ENCODE measurements at places on chromosomes 7 and 10. TPM values are rescaled to one million over a fixed set of nuclear protein-coding genes. Genes with fewer than 3 reads are reported as not detected.
A peak's percentile ranks its signal among the peaks of the same experiment; 100 is the strongest.

DNA sequence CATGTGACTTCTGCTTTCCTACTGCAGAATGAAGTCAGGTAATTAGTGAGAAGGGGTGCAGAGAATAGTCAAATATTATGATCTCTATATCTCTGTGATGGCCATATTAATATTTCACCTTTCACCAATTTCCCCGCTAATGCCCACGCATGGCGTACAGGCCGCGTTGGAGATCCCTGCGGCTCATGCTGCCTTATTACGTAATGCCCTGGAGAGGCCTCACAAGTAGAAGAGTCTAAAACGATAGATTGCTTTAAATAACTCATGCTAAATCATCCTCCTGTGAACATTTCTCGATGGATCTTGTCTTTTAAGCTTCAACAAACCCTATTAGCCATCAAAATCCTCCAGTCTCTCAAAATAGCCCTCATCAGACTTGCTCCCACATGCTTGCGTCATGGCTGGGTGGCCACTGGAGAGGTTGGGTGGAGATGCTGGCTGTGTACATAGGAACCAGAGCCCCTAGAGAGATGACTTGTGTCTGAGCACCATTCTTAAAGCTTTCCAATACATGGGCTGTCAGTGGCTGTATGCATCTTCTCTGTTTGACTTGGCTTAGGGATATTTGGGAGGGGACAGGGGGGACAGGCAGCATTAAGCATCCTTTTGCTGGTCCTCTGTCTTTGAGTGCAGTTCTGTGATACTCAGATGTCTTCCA lies 79.5 kb upstream of the INSYN2A start:
- H3K4me3 ChIP-seq: no peak overlapping the region
- no peaks in the 10 kb centered on the region for H3K27me3 ChIP-seq
- H3K36me3 ChIP-seq: peaks cover 21% of the 10 kb centered on the region

Gene CTTNBP2
- total RNA-seq: 10.8 TPM

DNA sequence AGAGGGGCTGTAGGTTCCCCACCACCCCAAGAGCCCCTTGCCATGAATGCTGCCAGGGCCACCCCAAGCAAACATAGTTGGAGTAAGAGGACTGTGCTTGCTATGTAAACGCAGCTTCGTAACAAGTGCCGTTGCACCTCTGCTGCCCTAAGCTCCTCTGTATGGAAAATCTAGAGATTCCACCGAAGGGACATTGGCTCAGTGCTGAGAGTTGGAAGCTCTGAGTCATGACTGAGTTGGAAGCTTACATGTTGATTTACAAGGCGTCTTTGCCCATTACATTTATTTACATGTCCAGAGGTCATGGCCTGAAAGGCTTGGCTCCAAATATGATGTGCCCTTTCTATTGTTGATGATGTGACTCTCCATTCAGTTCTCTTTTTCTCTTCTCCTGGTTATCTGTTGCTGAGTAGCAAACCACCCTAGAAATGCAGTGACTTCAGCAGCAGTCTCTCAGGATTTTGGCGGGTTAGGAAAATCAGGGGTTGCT lies 233.1 kb upstream of the TCF7L2 start:
- H3K27ac ChIP-seq: no peak overlapping the region
- no peak overlapping the region for H3K4me3 ChIP-seq
- H3K36me3 ChIP-seq: peaks cover 5% of the 10 kb centered on the region
- DNase-seq: no peak
- H3K4me1 ChIP-seq: peaks cover 17% of the 10 kb centered on the region

Gene JCAD
- 20.4 TPM for total RNA-seq

Gene PCGF5
- 13.6 TPM for total RNA-seq

Gene PRKG1
- 37.0 TPM for total RNA-seq

DNA sequence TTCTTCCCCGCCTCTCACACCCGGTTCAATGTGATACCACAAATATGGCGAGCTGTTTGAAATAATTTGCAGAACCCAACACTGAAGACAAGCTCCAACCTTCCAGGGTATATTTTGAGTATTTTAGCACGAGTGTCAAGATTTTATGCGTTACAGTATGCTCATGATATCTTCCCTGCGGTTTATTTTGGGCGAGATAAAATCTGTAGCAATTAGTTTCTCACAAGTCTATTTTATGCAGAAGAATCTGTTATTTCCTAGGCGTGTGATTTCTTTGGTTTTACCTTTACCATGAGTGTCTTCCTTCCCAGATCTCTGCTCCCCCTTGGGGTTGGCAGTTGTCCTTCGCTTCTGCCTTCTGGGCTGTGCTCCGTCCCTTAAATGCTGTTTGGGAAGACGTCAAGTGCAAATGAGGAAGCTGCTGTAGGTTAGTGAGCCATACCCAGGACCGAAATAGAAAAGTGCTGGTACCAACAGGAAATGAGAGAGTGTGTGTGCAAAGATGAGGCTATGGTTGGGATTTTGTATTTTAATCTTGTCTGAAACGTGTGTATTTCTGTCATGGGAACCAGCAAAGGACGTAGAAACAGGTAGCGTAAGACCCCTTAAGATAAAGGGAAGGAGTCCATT lies 299.8 kb downstream of the KLF6 start:
- no peak overlapping the region for H3K4me3 ChIP-seq
- H3K36me3 ChIP-seq: no peaks in the 10 kb centered on the region
- DNase-seq: no peak
- peaks cover 60% of the 10 kb centered on the region for H3K4me1 ChIP-seq
- H3K27me3 ChIP-seq: no peaks in the 10 kb centered on the region

Gene SPDYE1
- not detected for total RNA-seq

- no peak overlapping the region for H3K27ac ChIP-seq
- no peaks in the 10 kb centered on the region for H3K4me1 ChIP-seq
- no peaks in the 10 kb centered on the region for H3K36me3 ChIP-seq
- peaks cover 15% of the 10 kb centered on the region for H3K27me3 ChIP-seq
These were observed 1.9 kb downstream of the SFTPD start for GRCh38 chr10:79947083-79947415.

DNA sequence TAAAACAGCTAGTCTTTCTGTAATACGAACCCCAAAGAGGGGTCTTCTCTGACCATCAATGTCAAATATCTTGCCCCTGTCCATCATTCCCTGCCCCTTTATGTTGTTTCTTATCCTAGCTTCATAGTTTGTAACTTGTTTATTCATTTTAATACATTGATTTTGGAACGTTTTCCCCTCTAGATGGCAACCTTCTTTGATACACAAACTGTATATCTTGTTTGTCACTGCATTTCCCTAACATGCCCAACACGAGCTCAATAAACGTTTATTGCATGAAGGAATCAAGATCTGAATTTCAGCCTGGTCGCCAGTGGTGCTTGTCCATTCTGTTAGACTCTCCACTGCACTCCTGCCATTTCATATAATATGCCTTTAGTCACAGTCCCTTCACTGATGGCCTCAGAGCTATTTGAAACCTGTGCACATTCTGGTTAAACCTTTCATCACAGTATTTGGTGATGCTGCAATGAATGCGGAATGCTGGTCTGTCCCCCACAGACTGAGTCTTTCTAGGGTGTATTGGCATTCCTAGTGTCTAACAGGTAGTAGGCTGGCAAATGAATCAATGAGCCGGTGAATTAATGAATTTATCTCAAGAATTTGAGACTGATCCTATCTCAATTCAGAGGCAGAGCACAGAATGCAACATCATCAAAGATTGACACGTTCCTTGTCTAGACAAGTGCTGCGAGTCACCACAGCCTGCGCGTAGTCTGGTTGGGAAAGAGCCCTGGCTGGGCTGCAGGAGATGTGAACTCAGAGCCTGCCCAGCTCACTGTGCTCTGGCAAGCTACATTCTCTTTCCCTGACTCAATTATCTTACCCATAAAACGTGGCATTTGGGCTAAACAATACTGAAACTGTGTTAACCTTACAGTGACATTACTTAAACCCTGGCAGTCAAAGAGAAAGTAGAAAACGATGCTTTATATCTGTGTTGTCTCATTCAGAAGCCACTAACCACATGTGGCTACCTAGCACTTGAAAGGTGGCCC lies 55.2 kb upstream of the FRMD4A start:
- H3K4me1 ChIP-seq: no peaks in the 10 kb centered on the region
- no peak for DNase-seq
- no peaks in the 10 kb centered on the region for H3K36me3 ChIP-seq
- H3K4me3 ChIP-seq: no peak overlapping the region
- no peak overlapping the region for H3K27ac ChIP-seq
- no peaks in the 10 kb centered on the region for H3K27me3 ChIP-seq

GRCh38 chr10:103493916-103494877 lies 692 bp downstream of the NEURL1 start:
- no peaks in the 10 kb centered on the region for H3K36me3 ChIP-seq
- peaks cover 25% of the 10 kb centered on the region for H3K4me1 ChIP-seq
- H3K4me3 ChIP-seq: peak overlapping the region; percentile 68

DNA sequence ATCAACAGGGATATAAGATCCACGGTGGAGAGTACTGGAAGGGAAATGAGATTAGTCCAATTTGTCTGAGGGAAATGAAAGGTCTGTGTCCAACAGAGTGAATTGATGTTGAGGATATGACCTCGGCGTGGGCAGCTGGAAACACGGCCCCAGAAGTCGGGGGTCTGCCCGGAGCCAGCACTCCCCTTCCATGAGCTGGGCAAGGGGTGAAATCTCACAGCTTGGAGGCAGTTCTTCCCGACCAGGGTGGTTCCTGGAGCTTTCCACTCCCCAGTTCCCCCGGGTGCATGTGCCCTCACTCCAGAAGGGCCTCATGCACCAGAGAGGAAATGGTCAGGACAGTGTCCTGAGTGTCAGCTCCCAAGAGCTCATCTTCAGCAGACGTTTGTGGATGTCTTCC lies 264.7 kb upstream of the PPP2R2D start:
- DNase-seq: no peak
- H3K36me3 ChIP-seq: no peaks in the 10 kb centered on the region
- H3K27me3 ChIP-seq: peaks cover 12% of the 10 kb centered on the region
- H3K4me1 ChIP-seq: no peaks in the 10 kb centered on the region
- H3K4me3 ChIP-seq: no peak overlapping the region

GRCh38 chr7:15376600-15376999 lies 185.2 kb downstream of the AGMO start:
- no peak overlapping the region for H3K27ac ChIP-seq
- H3K4me3 ChIP-seq: no peak overlapping the region
- no peaks in the 10 kb centered on the region for H3K36me3 ChIP-seq
- no peaks in the 10 kb centered on the region for H3K27me3 ChIP-seq
- H3K4me1 ChIP-seq: no peaks in the 10 kb centered on the region
- DNase-seq: no peak

Gene VPS26A
- total RNA-seq: 44.6 TPM

- peaks cover 39% of the 10 kb centered on the region for H3K27me3 ChIP-seq
- no peak overlapping the region for H3K4me3 ChIP-seq
These were observed 104.5 kb upstream of the ZPBP start for GRCh38 chr7:50197549-50197948.

GRCh38 chr10:35705051-35705450 lies 63.0 kb upstream of the FZD8 start:
- H3K27me3 ChIP-seq: peaks cover 10% of the 10 kb centered on the region
- H3K36me3 ChIP-seq: no peaks in the 10 kb centered on the region
- no peak for DNase-seq
- no peaks in the 10 kb centered on the region for H3K4me1 ChIP-seq
- H3K4me3 ChIP-seq: no peak overlapping the region

DNA sequence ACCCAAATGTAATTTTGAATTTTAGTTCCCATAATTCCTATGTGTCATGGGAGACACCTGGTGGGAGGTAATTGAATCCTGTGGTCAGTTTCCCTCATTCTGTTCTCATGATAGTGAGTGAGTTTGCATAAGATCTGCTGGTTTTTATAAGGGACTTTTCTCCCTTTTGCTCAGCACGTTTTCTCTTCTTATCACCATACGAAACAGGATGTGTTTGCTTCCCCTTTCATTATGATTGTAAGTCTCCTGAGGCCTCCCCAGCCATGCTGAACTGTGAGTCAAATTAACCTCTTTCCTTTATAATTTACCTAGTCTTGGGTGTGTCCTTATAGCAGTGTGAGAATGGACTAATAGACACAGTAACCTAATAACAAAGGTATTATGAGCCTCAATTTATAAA lies 36.1 kb upstream of the ZNF736 start:
- no peak overlapping the region for H3K4me3 ChIP-seq
- H3K27me3 ChIP-seq: no peaks in the 10 kb centered on the region
- no peak overlapping the region for H3K27ac ChIP-seq

Gene NODAL
- not detected for total RNA-seq

DNA sequence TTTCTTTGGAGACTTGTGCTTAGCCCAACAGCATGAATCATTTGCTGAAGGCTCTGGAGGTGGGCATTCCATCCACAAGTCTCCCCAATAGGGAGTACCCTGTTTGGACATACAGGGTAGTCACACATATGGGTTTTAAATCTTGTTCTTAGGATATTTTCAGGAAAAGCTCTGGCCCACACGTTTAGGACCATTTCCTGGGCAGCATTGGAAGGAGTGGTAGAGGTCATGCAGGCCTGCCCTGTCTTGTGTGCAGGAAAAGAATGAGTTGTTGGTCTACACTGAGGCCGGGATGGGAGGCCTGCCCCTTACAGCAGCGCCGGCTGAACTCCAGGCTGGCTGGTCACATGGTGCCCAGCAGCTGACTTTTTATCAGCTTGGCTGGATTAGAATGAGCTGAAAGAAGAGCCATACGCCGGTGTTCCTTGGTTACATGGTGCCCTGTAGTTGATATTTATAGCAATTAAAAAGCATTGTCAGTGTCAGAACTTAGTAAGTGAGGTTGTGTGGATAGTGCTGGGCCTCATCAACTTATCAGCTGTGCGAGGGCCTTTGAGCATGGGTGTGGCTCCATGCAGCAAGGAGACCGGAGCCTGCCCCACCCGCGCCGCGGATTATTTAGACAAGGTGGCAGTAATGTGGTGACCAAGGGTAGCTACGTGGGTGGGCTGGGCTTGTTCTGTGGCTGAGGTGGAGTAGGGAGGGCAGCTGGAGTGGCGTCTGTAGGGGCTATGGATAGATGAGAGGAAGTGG lies 28.6 kb downstream of the OGDH start:
- H3K27me3 ChIP-seq: no peaks in the 10 kb centered on the region
- H3K4me1 ChIP-seq: peaks cover 25% of the 10 kb centered on the region
- no peak for DNase-seq
- no peak overlapping the region for H3K27ac ChIP-seq
- H3K36me3 ChIP-seq: peaks cover 6% of the 10 kb centered on the region

DNA sequence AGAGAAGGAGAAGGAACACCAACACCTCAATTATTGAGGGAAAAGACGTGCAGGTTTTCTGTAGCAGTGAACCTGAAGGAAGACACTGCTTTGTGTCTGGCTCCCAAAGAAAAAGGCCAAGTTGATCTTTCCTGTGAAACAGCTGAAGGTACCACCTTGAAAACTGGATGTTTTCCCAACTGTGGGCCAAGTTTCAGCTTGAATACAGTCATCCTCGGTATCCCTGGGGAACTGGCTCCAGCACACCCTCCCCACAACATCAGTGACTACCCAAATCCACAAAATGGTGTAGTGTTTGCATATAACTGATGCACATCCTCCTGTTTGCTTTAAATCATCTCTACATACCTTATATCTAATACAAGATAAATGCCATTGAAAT lies 297.0 kb upstream of the PITRM1 start:
- H3K4me3 ChIP-seq: no peak overlapping the region
- peak overlapping the region; percentile 95 for H3K27ac ChIP-seq
- no peaks in the 10 kb centered on the region for H3K27me3 ChIP-seq
- peaks cover 53% of the 10 kb centered on the region for H3K4me1 ChIP-seq
- DNase-seq: no peak
- H3K36me3 ChIP-seq: no peaks in the 10 kb centered on the region

Gene FANK1
- 11.0 TPM for total RNA-seq

GRCh38 chr10:101061624-101062231 lies at the start of gene KAZALD1:
TSS of gene KAZALD1 (plus strand) at chr10:101061989. CDS start at chr10:101062593, 604 bp downstream.
- peak within 1 kb of the TSS; percentile 97 for H3K27ac ChIP-seq
- H3K36me3 ChIP-seq: no peaks in the 10 kb centered on the region
- peaks cover 42% of the 10 kb centered on the region for H3K4me1 ChIP-seq
- peak within 1 kb of the TSS; percentile 91 for H3K4me3 ChIP-seq
